ENCODE measurements at places on chromosomes 16 and 17.

GRCh38 chr17:55990332-55991006 is 162.8 kb upstream of the ANKFN1 start:
- DNase-seq: no peak

DNA sequence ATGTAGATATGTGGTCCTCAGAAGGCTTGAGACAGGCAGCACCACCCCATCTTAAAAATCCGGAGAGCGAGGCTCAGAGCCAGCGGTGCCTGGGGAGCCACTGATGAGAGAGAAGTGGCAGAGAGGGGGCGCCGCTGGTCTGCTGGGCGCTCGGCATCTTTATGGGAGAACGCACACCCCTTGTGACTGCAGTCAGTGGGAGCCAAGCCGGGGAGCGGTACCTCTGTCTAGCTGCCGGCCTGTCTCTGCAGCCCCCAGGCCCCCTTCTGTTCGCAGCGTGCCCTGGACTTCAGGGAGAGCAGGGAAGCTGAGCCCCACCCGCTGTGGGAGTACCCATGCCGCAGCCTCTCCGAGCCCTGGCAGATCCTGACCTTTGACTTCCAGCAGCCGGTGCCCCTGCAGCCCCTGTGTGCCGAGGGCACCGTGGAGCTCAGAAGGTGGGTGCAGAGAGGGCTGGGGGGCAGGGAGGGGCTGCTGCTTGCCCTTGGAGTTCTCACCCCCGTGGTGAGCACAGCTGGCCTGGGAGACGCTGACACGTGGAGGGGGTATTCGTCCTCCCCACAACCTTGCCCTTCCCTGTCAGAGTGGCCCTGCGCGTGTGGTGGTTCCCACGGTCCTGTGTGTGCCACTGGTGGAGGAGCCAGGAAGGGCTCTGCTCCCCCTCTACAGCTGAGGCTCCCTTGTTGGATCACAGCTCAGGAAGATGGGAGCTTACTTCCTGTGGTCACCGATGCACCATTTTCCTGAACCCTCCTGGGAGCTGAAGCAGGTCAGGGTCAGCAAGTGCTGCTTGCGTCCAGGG is 44.8 kb downstream of the PRMT7 start:
- DNase-seq: no peak

- DNase-seq: peak; percentile 72
Observed at GRCh38 chr16:87583453-87584131, 18.7 kb upstream of the JPH3 start.

DNA sequence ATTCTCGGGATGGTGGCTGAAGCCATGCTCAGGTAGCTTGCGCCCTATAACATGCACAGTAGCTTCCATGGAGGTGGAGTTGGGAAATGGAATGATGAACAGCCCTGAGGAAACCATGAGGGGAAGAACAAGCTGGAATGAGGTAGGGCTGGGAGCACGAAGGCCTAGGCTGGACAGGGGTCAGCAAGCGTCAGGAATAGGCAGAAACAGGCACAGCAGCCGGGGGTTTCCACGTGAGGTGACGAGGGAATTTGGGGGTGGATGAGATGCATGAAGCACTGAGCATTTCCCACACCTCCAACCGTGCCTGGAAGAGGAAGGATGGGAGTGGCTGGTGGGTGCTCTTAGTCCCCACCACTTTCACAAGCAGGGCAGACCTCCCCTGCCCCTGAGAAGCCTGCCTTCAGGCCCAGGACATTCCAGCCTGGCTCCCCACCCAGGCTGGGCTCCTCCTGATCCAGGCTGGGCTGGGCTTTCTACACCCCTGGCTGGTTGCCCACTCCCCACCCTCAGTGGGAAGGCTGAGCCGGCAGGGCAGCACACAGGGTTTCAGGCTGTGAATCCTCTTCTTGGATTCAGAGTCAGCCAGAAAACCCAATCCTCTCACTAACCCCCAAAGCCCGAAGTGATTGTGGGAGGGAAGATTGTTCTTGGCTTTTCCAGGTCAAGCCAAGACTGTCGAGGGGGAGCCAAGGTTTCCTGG is 21.9 kb downstream of the PLEKHG4 start:
- no peak for DNase-seq

DNA sequence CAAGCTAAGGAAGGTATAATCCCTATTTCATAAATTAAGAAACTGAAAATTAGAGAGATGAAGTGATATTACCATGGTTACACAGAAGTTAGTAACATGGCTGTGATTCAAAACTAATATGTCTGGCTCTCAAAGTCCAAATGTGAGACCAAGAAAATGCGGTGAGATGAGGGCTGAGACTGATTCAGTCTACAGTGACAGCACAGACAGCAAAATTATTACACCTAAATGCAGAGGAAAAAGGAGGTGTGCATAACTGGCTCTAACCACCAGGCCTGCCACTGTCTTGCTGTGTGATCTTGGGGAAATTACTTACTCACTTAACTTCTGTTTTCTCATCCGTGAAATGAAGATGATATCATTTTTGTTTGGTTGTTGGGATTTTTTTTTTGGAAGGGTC is 270.0 kb upstream of the SOX9 start:
- no peak for DNase-seq

Data from fibroblast of skin of right quadriceps (primary cell).